NCI-H1694 treated with DMSO at 0.1 percent for 48 hours (cell line): ENCODE measurements at places on chromosomes 12 and 14.

DNA sequence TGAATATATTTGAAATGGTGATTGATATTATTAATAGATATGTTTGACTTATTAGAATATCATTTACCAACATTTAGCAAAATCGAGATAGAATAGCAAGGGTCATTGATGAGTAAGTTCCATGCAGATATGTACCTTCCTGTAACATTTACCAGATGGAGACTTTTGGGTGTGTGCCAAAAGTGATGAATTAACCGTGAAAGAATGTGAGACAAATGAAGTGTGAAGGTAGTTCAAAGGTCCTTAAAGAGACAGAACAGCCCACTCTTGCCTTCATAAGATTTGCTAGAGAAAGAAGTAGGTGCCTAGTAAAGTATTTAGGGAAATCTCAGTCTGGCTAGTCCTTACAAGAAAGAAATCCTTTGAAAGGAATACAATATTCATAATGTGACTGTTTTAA, 45.5 kb downstream of the FGD4 start:
- peak; percentile 91 for DNase-seq

- no peak for DNase-seq
Observed at GRCh38 chr14:35212471-35213142, 79.6 kb upstream of the PSMA6 start.

GRCh38 chr12:7907009-7907408, 29.0 kb downstream of the SLC2A3 start:
- no peak for DNase-seq

DNA sequence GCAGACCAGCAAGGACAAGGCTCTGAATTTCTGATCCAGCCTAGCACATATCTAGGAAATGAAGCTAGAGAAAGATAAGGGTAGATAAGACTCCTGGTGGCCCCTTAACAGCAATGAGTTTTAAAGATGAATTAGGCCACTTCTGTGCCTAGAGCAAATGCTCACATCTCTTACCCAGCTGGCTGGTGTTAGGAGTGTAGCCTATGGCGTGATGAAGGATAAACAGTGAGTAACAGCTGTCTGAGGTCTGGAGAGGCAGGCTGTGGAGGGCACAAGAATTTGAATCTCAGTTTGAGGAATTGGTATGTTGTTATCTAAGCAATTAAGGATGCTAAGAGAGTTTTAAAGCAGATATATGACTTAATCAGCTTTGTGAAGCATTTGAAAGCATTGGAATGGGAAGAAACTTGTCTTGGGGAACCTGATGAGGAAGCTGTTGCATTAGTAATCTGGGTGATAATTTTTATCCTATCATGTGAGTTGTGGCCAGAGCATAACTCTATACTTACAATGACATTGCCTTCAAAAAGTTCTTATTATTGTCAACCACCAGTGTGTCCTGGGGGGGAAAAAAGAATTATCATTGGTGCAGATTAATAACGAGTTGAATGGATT, 161.8 kb downstream of the SRGAP1 start:
- no peak for DNase-seq

GRCh38 chr12:96057986-96058553, 22.7 kb upstream of the LTA4H start:
- DNase-seq, result peak; percentile 3

GRCh38 chr12:68227356-68227755, 1.7 kb upstream of the IL26 start:
- DNase-seq, result no peak

GRCh38 chr12:48774516-48774915, 14.4 kb downstream of the ADCY6 start:
- DNase-seq, result no peak

- no peak for DNase-seq
Observed at GRCh38 chr12:5733916-5734315, 211.1 kb downstream of the ANO2 start.

DNA sequence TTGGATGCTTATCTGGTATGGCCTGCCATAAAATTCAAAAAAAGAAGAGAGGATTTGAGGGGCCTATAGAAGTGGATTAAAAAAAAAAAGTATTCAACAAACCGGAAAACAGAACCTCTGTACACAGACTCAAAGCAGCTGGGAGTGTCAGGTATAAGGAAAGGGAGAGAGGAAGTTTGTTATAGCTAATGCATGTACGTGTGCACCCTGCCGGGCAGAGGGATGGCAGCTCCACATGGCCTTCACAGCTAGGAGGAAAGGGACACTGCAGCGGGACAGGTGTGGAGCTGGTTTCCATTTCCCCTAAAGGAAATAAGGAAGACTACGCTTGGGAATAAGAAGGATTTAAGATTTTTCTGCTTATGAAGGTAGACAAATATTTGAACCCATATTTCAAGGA, 21.5 kb downstream of the SLC7A8 start:
- no peak for DNase-seq

DNA sequence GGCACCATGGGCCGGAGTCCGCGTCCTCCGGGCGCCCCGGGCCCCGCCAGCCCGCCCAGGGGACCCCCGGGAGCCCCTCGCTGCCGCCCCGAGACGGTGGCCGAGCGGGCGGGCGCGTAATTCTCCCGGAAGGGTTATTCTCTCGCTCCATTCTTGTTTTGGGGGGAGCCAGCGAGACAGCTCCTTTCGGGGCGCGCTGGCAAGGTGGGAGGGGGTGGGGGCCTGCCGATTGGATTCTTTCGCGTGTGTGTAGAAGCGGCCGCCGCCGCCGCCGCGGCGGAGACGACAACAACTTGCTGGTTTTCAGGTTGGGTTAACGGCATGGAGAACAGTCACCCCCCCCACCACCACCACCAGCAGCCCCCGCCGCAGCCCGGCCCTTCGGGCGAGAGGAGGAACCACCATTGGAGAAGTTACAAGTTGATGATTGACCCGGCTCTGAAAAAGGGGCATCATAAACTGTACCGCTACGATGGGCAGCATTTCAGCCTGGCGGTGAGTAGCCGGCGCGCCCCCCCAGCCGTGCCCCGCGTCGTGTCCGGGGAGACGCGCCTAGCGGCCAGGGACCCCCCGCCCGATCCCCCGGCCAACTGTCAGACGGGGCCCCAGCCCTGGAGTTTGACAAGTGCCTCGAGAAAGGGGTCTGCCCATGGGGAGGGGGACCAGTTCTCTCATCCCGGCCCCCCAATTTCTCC, 755 bp downstream of the SETD1B start:
- DNase-seq, result no peak

DNA sequence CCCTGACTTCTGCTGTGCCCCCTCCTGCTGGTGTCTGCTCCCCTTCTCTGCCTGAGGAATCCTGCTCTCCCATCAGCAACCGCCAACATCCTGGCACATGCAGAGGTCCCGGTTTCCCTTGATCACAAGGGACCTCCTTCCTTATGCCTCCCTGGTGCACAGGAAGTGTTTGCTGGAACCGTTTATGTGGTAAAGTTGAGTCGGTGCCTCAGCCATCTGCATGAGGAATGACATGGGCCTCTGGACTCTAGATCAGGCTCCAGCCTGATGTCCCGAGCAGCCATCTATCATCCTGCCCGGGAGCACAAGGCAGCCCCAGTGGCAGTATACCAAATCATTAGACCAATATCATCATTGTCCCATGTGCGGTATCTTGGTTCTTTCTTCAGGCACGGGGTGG, 90.4 kb downstream of the BORCS5 start:
- no peak for DNase-seq

DNA sequence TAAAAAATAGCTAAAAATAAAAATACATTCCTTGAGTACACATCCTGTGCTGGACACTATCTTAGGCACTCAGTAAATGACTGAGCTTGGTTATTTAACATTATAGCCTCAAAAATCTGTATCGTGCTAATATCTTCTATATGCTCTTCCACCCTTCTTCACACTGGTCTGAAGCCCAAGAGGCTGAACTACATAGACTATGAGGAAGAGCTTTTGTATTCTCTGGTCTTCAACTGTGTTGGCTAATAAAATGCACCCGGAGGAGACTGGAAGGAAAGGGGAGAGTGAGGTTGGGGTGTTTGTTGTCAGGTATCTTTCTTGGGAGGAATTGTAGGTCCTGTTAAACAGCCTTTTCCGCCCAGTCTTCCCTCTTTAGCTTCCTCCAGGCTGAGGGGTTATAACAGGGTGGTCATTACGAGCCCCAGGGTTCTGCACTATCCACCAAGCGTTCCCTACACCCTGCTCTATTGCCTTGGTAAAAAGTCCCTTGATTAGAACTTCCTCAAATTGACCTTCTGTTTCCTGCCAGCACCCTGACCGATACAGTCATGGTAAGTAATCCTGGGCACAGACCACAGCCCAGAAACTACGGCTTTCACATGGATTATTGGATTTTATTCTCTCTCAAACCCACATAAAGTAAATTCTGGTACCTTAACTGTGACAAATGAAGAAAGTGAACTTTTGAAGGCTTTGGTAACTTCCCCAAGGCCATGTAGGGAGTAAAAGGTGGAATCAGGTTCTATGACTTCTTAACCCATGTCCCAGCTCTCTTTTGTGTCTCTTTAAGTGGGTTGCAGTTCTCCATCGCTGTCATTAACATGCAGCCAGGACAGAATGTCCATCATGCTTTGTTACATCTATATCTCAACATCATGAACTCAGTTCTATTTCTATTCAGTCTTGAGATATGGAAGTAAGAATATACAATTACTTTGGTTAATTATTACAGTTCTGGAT, 71.3 kb downstream of the PTHLH start:
- DNase-seq, result no peak

DNA sequence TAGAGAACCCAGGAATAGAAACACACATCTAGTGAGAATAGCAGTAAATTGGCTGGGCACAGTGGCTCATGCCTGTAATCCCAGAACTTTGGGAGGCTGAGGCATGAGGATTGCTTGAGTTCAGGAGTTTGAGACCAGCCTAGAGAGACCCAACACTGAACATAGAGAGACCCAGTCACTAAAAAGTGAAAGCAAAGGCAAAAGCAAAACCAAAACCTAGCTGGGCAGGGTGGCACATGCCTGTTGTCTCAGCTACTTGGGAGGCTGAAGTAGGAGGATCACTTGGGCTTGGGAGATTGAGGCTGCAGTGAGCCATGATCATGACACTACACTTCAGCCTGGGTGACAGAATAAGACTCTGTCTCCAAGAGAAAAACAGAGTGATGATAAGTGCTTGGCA, 37.5 kb upstream of the MIS18BP1 start:
- DNase-seq, result no peak

- peak; percentile 56 for DNase-seq
Observed at GRCh38 chr14:54564071-54564867, 2.7 kb upstream of the SAMD4A start.

GRCh38 chr14:101008196-101008595, 104.7 kb upstream of the RTL1 start:
- DNase-seq, result no peak

GRCh38 chr12:80815351-80815750, 98.6 kb downstream of the MYF5 start:
- DNase-seq, result no peak

GRCh38 chr12:12528361-12529270, 34.0 kb downstream of the DUSP16 start:
- DNase-seq, result no peak

DNA sequence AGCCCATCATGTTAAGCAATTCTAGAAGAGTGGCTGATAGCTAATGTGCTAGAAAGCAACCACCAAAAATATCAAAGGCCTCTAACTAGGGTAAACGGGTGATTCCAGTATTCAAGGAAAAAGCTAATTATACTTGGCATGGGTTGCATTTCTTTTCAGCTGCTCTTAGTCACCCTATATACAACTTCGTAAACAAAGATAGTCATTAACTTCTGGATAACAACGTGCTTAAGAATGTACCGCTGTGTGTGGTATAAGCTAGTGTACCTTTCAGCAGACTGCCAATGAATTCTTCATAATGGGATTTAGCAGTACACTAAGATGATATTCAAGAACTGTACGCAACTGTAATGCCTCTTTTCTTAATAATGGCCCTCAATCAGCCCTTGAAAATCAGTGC, 42.2 kb upstream of the SLC6A13 start:
- DNase-seq, result no peak

GRCh38 chr12:56897844-56898361, 36.3 kb downstream of the SDR9C7 start:
- no peak for DNase-seq

GRCh38 chr12:96195845-96196451, 1.8 kb downstream of the ELK3 start:
- DNase-seq, result no peak

DNA sequence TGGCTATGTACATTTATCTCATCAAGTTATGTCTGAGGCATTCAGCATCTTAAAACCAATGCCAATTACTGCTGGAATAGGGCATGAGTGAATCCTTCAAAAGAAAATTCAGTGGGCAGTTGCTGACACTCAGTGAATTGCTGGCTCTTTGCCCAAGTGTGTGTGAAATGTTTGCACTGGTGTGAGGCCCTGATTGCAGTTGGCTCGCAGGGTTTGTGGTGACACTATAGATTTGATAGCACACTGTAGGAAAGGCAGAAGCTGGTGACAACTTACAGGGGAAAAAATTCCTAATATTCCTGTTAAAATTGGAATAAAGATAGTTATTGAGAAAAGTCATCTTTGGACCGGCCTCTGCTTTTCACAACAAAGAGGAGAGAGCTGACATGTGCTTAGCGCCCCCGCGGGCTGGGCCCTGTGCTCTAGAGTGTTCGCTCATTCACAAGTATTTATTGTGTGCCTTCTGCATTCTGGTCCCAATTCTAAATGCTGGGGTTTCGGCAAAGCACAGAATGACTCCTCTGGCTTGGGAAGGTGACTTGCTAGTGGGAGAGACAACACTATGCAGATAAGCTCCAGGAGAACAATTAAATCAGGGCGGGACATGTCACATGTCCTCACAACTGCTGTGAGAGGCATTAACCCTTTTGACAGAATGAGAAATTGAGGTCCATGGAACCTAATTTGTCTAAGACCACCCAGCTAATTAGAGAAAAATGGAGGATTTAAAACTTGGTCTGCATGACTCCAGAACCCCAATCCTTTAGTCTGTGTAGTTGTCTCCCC, 418.7 kb downstream of the NPAS3 start:
- no peak for DNase-seq

- no peak for DNase-seq
Observed at GRCh38 chr14:93527203-93527607, 96.5 kb downstream of the UNC79 start.

GRCh38 chr12:30458453-30458852, 237.2 kb downstream of the IPO8 start:
- no peak for DNase-seq

DNA sequence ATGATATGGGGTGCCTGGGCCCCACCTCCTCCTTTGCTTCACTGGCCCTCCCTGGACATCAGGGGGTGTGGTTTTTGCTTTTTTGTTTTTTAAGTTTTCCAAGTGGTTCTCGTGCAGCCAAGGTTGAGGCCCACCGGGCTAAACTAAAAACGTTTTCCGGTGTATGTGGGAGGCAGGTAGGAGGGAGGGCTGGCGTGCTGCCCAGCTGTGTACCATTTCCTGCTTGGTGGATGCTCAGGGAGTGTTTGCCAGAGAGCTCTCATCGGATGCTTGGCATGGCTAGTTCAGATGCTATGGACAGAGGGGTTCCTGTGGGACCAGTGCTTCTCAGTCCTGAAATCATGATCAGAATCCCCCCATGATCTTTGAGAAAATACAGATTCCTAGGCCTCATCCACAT, 246.4 kb downstream of the CACNA1C start:
- no peak for DNase-seq
